ENCODE measurements at places on chromosomes 1 and 21.

DNA sequence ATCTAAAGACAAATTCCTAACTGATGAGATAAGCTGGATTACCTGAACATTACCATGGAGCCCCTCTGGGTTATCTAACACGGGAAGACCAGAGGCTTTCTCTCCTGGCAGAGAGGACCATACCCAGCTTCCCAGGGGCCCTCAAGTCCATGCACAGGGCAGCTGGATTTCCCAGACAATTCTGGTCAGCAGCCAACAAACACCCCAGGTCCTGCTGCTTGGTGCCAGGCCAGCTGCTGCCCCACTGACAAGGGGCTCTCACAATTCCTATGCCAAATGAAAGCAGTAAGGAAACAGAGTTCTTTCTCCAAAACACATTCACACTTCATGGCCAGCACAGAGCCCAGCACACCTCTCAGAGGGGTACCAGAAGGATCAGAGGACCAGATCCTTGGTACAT, 114.2 kb downstream of the HLCS start:
- DNase-seq: no peak

DNA sequence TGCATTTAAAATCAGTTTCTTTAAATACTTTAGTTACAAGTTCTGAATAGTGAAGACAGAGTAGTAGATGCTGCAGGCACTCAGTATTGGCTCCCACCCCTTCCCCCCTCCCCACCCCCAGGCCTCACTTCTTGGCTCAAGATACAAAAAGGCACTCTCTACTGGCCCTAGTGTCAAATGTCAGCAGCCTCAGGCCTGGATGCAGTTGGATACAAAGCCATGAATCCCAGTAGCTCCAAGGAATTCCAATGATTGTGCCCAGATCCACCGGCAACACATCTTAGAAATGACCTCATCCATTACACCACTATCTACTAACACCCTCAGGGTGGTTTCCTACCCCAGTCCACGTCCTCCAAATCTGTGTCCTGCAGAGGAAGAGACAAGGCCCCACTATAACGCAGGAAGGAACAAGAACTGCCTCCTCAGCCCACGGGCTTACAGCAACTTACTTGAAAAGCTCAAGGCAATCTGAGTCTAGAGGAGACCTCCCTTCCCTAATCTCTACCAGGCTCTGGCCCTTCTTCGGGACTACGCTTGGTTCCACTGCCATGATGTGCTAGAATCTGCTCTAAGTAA, 17.6 kb downstream of the ACADM start:
- no peak for DNase-seq

DNA sequence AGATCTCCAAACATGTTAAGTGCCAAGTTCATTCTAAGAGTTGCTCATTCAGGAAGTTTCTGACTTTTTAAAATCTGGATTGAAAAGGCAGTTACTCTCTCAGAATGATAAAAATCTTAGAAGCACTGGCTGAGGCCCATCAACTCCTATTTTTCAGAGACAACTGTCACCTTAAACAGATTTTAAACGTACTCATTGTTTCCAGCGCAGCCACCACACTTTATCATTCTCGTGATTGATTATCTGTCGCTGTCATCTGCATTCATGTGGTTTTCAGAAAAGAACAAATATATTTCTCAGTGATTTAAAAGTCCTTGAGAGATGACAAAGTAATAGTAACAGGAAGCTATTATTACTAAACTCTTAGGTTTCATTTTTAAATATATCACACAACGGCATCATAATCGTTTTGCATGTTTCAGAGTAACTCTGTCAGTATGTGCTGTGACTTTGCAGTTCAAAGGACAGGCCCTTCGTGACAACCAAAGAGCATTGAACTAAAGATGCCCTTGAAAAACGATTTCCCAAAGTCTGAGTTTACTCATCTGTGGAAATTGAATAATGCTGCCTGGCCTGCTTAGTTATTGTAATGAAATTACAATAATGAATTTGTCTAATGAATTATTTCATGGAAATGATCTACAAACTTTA, 14.9 kb upstream of the KCNK1 start:
- no peak for DNase-seq

DNA sequence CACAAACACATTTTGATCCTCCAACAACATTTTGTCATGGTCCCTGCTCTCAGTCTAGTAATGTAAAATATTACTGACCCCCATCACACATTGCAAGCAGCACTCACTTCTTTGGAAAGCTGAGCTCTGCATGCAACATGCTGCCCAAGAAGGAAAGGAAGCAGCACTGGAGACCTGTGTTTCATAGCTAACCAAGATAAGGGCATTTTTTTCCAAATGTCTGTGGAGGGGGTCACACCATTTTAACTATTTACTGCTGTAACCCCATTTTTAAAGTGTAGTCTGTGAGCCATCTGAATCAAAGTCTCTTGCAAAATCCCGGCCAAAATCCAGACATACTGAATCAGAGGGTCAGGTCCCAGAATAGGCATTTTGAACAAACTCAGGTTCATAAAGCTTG, 4.5 kb upstream of the RASSF5 start:
- DNase-seq: no peak

DNA sequence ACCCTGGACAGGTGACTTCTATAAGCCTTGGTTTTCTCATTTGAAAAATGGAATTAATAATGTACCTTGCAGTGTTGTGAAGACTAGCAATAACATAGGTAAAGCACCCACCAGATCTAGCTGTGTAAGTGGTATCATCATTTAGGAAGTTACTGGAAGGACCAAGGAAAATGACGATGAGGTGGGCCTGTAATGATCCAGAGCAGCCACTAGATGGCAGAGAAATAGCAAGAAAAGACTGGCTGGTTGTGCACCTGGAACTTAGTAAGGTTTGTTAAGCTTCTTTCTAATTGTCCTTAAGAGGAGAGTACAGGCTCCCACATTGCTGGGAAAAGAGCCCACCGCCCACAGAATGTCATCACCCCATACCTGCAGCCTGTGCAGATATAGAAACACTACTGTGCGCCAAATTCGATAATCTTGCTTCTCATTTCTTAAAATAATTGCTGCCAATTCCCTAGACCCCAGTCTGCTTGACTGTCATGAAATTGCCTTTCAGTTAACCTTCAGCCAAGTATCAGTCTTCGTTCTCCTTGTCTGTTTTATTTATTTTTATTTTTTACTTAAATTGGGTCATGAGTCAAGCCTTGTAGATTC, 37.2 kb downstream of the WNT4 start:
- DNase-seq: no peak

GRCh38 chr1:47226839-47227215, 5.2 kb downstream of the TAL1 start:
- no peak for DNase-seq

- DNase-seq: no peak
Observed at GRCh38 chr1:161398900-161399256, 31.2 kb upstream of the CFAP126 start.

GRCh38 chr21:29829564-29830275, 110.1 kb downstream of the GRIK1 start:
- DNase-seq: no peak

GRCh38 chr1:75074831-75075395, 59.3 kb upstream of the LHX8 start:
- no peak for DNase-seq

- no peak for DNase-seq
Observed at GRCh38 chr1:232238009-232238408, 391.9 kb downstream of the SIPA1L2 start.

GRCh38 chr1:59900640-59901039, 25.9 kb downstream of the CYP2J2 start:
- no peak for DNase-seq
